ENCODE measurements at places on chromosomes 16 and 17. TPM values are rescaled to one million over a fixed set of nuclear protein-coding genes. Genes with fewer than 3 reads are reported as not detected.

Gene GFER
- total RNA-seq: 49.2 TPM

Gene CDRT15L2
- not detected for total RNA-seq

Gene CCL4
- total RNA-seq: 0.51 TPM

Gene PABPN1L
- not detected for total RNA-seq

Gene TMED6
- total RNA-seq: 0.36 TPM

Gene AHSP
- total RNA-seq: not detected

Gene C17orf107
- total RNA-seq: 2.4 TPM

Gene PPY
- not detected for total RNA-seq

Gene ORAI3
- total RNA-seq: 26.9 TPM

Gene FAM171A2
- 7.6 TPM for total RNA-seq

Gene CNGB1
- total RNA-seq: not detected

Gene CCL11
- total RNA-seq: not detected

Gene GLP2R
- total RNA-seq: 0.08 TPM

Gene BAHCC1
- 77.4 TPM for total RNA-seq

Gene FSCN2
- 1.2 TPM for total RNA-seq

Gene PLLP
- total RNA-seq: 0.72 TPM

Gene PER1
- total RNA-seq: 17.1 TPM

Gene CHD9NB
- 0.64 TPM for total RNA-seq

Gene KREMEN2
- 10.8 TPM for total RNA-seq

Gene ZACN
- not detected for total RNA-seq

Gene TBC1D3
- not detected for total RNA-seq

Gene TP53TG3F
- total RNA-seq: 0.54 TPM

Gene KRTAP3-1
- not detected for total RNA-seq

Gene HAP1
- 11.6 TPM for total RNA-seq

Gene EPN3
- 0.92 TPM for total RNA-seq

Gene ABCA5
- 13.3 TPM for total RNA-seq

Gene MYH10
- total RNA-seq: 36.5 TPM

Gene LRRC37A3
- 13.3 TPM for total RNA-seq

Gene SLC6A2
- total RNA-seq: 0.10 TPM

Gene GSPT1
- 194 TPM for total RNA-seq

Gene SLC13A5
- 0.26 TPM for total RNA-seq

Gene LGALS9B
- not detected for total RNA-seq

Gene CBX4
- total RNA-seq: 48.6 TPM

Gene PDILT
- not detected for total RNA-seq

Gene SOX8
- 1.8 TPM for total RNA-seq

Gene SLC5A2
- total RNA-seq: 0.15 TPM

Gene KRTAP1-5
- not detected for total RNA-seq

Gene HS3ST3B1
- 0.59 TPM for total RNA-seq

Gene PRKCB
- total RNA-seq: 0.41 TPM

Gene OR4D1
- total RNA-seq: 0.05 TPM

Gene MFAP4
- total RNA-seq: 0.92 TPM

Gene TNFRSF13B
- not detected for total RNA-seq

Gene OTOP2
- total RNA-seq: not detected

Gene RPAIN
- total RNA-seq: 36.7 TPM

Gene CAPN15
- total RNA-seq: 78.5 TPM

Gene ZG16
- total RNA-seq: not detected

Gene BAIAP3
- total RNA-seq: 9.4 TPM

Gene EME1
- 15.3 TPM for total RNA-seq

Gene MT1M
- total RNA-seq: 1.8 TPM

Gene LPO
- not detected for total RNA-seq
